ENCODE measurements at places on chromosomes 11 and 22.

DNA sequence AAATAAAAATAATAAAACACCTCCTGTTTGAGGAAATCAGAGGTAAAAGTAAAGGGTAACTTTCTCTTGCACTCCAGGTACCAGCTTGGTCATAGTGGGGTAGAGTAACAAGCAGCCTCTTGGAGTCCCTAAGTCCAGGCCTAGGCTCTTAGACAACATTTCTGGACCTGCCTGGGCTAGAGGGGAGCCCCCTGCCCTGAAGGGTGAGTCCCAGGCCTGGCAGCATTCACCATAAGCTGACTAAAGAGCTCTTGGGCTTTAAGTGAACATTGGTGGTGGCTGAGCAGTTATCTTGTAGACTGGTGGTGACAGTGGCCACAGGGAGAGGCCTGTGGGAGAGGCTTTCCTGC lies 18.6 kb upstream of the OR56A3 start:
- DNase-seq = no peak
- peaks cover 2% of the 10 kb centered on the region for H3K27me3 ChIP-seq
- no peak overlapping the region for H3K4me3 ChIP-seq

DNA sequence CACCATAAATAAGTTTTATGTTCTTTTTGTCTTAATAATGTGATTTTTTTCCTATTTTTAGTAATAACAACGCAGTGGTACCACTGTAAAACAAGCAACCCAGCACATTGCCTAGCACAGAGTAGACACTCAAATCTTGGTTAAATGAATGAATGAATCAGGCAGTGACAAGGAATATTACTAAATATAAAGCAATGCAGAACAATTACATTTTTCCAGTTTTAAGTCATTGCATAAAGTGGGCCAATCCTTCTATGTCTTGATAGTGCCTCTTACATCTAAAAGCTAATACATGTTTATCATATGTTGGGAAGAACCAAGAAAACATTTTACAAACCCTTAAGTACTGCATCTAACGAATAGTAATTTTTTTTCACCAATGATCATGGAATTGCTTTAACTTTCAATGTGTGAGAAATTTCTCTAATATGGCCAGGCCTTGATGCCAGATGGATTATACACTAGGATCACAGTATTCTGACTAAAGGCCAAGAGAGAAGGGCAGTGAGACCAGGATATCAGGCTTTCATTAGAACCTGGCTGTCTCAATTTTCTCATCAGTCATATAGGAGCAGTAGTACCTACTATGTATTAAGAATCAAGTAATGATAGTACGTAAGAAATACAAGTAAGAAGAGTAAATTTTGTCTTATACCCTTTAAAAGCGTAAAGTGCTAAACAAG lies 88.5 kb downstream of the TRIM44 start:
- H3K27me3 ChIP-seq = peaks cover 6% of the 10 kb centered on the region
- no peak for DNase-seq
- H3K27ac ChIP-seq = peak overlapping the region; percentile 9
- no peaks in the 10 kb centered on the region for H3K4me1 ChIP-seq
- H3K36me3 ChIP-seq = peaks cover 5% of the 10 kb centered on the region

GRCh38 chr22:49281467-49282340 lies 546.0 kb downstream of the BRD1 start:
- peaks cover 54% of the 10 kb centered on the region for H3K4me1 ChIP-seq
- no peak overlapping the region for H3K4me3 ChIP-seq
- H3K27ac ChIP-seq = no peak overlapping the region
- H3K36me3 ChIP-seq = peaks cover 4% of the 10 kb centered on the region
- H3K27me3 ChIP-seq = peaks cover 30% of the 10 kb centered on the region

DNA sequence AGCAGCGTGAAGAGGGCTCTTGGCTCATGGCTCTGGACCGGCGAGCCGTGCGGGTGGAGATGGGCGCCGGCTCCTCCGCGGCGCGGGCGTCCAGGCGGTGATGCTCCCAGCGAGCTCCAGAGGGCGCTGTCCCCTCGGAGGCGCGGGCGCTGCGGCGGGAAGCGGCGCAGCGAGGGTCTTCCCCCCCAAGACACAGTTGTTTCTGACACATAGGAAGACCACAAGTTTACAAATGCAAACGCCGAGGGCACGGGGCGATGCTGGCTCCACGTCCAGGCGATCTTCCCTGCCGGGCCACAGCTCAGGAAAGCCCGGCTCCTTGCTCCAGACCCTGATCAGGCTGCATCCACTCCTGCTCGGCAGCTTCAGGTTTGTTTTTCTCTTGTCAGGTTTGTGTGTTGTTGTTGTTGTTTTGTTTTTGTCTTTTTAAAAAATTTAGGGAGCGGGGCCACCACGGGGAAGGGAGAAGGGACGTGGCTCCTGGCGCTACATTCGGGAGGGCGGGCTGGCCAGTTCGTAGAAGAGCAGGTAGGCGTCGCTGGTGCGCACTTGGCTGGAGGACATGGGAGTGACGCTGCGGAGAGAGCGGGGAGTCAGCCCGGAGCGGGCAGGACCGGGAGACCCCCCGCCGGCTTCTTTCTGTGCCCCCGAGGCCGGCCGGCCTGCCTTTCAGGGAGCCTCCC lies 10.0 kb upstream of the MFRP start:
- peak overlapping the region; percentile 81 for H3K4me3 ChIP-seq
- H3K36me3 ChIP-seq = peaks cover 19% of the 10 kb centered on the region
- peaks cover 58% of the 10 kb centered on the region for H3K4me1 ChIP-seq
- H3K27ac ChIP-seq = no peak overlapping the region
- DNase-seq = peak; percentile 84
- peaks cover 63% of the 10 kb centered on the region for H3K27me3 ChIP-seq

DNA sequence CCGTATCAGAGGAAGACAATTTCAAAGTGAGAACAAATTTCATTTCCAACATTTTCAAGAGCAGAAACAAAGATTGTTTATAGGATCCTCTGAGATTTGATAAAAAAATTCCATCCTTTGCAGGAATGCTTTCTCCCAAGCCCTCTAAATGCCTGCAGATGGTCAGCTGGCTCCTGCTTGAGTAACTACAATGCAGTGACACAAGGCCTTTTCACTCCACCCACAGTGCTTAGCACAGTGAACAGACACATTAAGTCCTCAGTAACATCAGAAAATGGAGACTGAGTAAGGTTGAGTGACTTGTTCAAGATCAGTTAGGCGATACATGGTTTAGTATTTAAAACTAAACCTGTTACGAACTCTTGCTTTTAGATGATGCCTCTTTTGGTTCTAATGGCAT lies 527.1 kb upstream of the CCDC90B start:
- no peak for DNase-seq
- no peak overlapping the region for H3K27ac ChIP-seq
- H3K4me1 ChIP-seq = no peaks in the 10 kb centered on the region
- no peak overlapping the region for H3K4me3 ChIP-seq
- H3K27me3 ChIP-seq = peaks cover 10% of the 10 kb centered on the region

DNA sequence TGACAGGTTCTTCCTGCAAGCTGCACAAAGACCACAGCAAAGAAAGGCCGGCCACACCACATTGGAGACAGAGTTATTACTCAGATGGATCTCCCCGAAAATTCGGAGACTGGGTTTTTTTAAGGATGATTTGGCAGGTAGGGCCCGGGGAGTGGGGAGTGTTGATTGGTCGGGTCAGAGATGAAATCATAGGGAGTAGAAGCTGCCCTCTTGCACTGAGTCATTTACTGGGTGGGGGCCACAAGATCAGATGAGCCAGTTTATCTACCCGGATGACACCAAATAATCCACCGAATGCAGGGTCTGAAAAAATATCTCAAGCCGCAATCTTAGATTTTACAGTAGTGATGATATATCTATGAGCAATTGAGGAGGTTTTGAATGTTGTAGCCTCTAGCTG lies 401.8 kb upstream of the FAT3 start:
- no peaks in the 10 kb centered on the region for H3K36me3 ChIP-seq
- peaks cover 8% of the 10 kb centered on the region for H3K4me1 ChIP-seq
- no peak overlapping the region for H3K27ac ChIP-seq
- H3K27me3 ChIP-seq = peaks cover 10% of the 10 kb centered on the region
- DNase-seq = no peak
